ENCODE measurements at places on chromosomes 6 and 20.

DNA sequence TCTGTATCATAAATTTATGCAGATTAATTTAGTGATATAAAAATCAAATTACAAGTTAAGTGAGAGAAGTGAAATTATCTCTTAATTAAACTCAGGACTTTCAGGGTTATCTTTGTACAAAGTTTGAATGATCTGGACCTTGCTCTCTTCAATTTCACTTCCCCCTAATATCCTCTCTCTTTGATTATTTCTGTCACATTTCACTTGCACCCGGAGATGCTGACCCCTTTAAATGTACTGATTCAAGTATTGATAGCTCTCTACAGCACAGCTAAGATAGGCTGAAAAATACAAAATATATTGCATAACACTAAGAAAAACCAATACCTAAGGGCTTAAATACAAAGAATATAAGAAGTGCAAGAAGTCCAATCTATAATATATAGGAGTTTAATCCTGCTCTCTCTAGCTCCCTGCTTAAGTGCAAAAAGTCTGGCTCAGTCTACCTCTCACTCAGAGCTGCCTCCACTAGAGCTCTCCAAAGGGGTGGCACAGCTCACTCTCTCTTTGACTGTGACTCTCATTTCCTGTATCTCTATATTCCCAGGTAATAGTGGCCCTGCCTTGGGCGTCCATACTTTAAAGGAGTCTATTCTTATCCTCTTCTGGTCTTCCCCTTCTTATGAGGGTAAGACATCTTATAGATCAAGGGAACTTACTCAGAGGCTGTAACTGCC is 588.4 kb downstream of the RFPL4B start:
- DNase-seq, result no peak

- DNase-seq, result peak; percentile 13
Observed at GRCh38 chr6:153032255-153032882, 29.9 kb upstream of the MTRF1L start.

- no peak for DNase-seq
Observed at GRCh38 chr6:5619249-5619648, 357.9 kb downstream of the FARS2 start.

GRCh38 chr6:43193929-43194328 is 11.9 kb downstream of the CUL9 start:
- DNase-seq, result no peak

DNA sequence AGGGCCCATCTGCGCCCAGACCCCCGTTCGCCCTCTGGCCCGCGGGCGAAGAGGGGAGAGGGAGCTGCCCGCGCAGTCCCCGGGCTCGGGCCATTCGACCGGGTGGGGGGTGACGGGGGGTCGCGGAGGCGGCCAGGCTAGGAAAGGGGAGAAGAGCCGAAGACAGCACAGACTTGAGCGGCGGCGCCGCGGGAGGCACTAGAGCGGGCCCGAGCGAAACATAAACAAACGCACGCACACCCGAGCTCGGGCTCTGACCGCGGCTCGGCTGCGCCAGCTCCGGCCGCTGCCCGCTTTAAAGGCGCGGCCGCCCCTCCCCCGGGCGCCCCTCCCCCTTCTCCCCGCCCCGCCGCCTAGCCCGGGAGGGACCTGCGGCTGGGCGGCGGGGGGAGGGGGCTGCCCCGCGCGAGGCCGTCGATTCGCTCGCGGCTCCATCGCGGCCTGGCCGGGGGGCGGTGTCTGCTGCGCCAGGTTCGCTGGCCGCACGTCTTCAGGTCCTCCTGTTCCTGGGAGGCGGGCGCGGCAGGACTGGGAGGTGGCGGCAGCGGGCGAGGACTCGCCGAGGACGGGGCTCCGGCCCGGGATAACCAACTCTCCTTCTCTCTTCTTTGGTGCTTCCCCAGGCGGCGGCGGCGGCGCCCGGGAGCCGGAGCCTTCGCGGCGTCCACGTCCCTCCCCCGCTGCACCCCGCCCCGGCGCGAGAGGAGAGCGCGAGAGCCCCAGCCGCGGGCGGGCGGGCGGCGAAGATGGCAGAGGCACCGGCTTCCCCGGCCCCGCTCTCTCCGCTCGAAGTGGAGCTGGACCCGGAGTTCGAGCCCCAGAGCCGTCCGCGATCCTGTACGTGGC is at the start of gene FOXO3:
Gene FOXO3, plus strand, starts transcription at position 455 of the 846 bp plus-strand sequence. Its CDS starts 292 bp downstream, at position 747.
- peak; percentile 83 for DNase-seq

DNA sequence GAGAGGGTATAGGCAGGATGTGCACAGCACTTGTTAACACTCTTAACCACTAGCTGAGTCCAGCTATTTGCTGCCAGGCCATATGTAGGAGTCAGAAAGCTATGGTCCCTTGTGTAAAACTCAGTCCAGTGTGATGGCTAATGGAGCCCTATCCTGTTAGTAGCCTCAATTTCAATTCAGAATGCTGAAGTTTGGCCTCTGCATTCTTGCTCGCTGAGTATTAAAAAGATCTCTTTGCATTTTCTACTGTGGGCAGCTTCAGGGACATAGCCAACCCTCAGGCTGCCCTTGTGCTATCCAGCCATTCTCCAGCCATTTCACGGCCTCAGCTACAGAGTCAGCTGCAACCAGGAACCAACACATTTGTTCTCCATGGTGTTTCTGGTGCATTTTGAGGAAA is 92.5 kb downstream of the SPTLC3 start:
- no peak for DNase-seq

- no peak for DNase-seq
Observed at GRCh38 chr20:7199861-7200260, 432.4 kb downstream of the BMP2 start.

DNA sequence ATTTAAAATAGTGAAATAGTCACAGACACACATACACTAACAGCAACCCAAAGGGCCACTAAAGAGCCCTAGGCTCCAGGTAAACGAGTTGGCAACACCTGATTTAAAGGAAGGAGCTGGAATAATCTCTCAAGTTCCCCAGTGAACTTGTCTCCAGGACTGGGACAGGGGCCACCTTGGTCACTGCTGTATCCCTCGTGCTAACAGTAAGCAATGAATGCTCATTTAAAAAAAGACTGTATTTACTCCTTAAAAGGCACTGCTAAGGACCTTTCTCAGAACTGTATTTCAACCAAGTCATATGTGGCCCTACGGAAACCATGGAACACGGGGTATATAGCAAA is 1.3 kb downstream of the DIDO1 start:
- DNase-seq, result no peak

- DNase-seq, result no peak
Observed at GRCh38 chr6:53090576-53090975, 25.4 kb downstream of the FBXO9 start.

DNA sequence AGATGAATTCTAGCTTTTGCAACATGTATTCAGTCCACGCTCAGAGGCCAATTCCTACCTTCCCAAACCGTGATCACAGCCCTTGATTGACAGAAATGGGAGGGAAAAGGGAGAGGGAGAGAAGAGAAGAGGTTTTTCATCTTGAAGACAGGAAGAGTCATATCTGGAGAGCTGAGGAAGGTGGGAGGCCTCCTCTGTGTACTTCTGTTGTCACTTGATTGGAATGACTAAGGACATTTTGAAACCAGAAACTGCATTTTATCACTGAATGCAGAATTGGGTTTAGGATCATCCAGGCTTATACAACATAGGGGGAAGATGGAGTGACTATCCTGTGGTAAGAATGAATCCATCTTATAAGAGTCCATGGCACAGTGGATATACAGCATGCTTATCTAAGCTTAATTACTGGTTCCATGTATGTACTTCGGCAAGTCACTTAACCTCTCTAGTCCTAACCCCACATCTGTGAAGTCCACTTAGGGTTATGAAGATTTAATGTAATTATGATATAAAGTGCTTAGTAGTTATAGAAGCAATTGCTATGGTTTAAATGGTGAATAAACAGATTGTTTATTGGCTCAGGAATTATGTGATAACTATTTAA is 144.0 kb downstream of the BCKDHB start:
- no peak for DNase-seq

DNA sequence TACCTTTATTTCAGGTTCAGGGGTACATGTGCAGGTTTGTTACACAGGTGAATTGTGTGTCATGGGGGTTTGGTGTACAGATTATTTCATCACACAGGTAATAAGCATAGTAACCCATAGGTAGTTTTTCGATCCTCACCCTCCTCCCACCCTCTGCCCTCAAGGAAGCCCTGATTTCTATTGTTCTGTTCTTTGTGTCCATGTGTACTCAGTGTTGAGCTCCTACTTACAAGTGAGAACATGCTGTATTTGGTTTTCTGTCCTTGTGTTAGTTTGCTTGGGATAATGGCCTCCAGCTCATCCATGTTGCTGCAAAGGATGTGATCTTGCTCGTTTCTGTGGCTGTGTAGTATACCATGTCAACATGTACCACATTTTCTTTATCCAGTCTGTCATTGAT is 66.0 kb downstream of the STK4 start:
- DNase-seq, result no peak

GRCh38 chr6:6971369-6971768 is 136.4 kb upstream of the RREB1 start:
- no peak for DNase-seq

GRCh38 chr6:145838305-145838704 is 23.7 kb upstream of the FBXO30 start:
- DNase-seq, result no peak

GRCh38 chr6:143026696-143027449 is 33.8 kb upstream of the AIG1 start:
- no peak for DNase-seq

DNA sequence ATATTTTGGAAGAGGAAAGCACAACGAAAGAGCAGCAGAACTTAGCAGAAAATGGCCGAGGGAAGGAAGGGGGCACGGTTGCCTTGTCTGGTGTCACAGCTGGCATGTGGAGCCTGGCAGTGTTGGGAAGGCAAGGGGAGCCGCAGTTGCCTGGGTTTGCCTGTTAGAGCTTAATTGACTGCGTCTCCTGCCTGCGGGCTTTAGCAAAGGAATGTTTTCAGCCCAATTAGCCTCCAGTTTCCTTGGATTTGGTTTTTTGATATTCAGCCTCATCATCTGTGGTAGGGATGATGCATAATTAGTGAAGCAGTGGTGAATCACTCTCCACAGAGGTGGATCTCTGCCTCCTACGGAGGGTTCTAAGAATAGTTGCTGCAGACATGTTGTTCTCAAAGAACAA is 832.6 kb downstream of the QKI start:
- no peak for DNase-seq

- DNase-seq, result no peak
Observed at GRCh38 chr6:108685970-108686369, 125.3 kb downstream of the FOXO3 start.

GRCh38 chr6:32436995-32437836 is 2.5 kb upstream of the HLA-DRA start:
- DNase-seq, result peak; percentile 2

DNA sequence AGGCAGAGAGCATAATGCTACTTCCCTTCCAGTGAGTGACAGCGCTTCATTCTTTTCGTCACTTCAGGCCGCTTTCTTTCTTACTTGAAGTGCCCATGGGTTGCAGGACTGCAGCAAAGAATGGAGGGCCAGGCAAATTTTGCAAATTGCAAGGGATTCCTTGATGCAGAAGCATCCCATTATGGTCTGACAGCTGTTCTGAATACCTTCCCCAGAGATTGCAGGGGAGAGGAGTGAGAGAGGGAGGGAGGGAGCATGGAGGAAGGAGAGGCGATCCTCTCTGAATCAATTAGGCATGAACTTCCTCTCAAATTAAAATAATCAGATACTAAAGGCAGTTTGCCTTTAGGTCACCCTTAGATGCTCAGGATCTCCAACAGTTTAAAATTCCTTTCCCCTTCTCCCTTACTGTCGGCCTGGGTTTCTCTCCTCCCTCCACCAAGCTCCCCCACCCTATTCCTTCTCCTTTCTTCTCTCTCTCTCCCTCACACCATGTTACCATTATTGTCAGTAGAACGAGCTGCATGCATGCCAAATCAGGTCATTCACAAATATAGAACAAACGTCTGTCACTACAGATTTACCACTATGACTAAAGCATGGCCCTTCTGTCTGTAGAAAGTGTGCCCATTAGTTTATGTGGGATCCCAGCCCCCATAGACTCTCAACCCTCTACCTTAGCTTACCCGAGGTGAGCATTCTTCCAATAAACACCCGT is 289.2 kb downstream of the CD83 start:
- DNase-seq, result no peak

DNA sequence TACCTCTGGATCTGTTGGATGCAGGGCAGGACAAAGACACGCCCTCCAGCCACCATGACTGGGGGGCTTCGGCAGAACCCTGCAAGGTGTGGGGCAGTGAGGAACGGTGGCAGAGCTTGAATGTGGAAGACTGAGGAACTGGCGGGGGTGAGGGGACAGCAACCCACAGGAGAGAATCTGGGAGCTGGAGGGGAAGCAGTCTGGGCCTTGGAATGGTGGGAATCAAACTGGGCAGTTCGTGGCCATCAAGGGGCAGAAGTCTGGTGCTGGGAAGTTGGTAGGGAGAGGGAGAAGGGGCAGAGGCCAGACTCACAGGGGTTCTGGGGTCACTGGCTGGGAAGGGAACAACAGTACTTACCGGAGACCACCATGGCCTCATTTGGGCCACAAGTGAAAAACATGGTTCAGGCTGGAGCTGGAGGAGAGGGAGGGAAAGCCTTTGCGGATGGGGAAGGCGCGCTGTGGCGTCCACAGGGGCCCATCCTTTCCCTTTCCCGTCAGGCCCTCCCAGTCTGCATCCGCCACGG is 635 bp downstream of the FLOT1 start:
- DNase-seq, result peak; percentile 41

- DNase-seq, result no peak
Observed at GRCh38 chr6:87340230-87340629, 4.4 kb upstream of the C6orf163 start.

DNA sequence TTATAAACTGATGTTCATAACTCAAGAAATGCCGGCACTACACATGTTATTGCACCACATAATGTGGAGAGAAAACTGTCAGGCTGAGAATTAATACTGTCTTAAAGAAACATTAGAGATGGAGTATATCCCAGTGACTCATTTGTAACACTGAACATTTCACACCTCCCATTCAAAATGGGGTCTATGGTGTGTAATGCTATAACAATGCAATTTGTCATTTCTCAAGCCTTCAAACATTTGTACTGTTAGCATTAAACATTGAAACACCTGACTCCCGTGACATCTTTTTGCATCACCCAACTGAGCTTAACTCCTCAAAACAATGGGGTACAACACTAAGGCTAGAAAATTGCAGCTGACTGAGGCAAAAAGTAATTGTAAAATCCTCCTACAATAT is 151.7 kb downstream of the DST start:
- no peak for DNase-seq

Measured in SW480 (cell line).